Amniotic stem cell (primary cell): ENCODE measurements at places on chromosomes 2 and 18.

DNA sequence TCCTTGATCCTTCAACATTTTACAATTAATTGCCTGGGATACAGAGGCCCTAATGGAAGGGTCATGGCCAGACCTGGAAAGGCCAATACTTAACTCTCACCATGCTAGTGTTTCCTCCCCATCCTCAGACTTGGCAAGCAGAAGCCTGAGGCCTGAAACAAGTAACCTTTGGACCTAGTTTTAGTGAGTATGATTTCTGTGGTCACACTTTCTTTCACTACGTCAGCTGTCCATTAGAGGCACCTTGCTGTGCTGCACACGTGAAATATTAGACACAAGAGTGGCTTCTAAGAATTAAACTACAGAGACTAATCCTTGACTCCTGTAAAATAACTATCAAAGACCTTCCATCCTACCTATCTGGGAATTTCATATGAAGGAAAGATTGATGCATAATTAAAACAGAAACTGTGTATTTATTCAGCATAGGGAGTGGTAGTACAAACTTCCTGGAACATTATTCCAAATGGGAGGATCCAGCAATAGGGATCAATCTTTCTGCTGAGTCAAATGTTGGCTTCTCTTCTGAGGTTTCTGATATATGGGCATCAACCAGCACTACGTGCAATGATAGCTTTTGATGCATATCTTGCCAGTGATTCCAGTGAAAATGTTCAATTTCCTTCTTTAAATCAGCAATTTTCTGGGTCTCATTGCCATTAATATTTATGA, 249.7 kb downstream of the IKZF2 start:
- DNase-seq, result no peak

DNA sequence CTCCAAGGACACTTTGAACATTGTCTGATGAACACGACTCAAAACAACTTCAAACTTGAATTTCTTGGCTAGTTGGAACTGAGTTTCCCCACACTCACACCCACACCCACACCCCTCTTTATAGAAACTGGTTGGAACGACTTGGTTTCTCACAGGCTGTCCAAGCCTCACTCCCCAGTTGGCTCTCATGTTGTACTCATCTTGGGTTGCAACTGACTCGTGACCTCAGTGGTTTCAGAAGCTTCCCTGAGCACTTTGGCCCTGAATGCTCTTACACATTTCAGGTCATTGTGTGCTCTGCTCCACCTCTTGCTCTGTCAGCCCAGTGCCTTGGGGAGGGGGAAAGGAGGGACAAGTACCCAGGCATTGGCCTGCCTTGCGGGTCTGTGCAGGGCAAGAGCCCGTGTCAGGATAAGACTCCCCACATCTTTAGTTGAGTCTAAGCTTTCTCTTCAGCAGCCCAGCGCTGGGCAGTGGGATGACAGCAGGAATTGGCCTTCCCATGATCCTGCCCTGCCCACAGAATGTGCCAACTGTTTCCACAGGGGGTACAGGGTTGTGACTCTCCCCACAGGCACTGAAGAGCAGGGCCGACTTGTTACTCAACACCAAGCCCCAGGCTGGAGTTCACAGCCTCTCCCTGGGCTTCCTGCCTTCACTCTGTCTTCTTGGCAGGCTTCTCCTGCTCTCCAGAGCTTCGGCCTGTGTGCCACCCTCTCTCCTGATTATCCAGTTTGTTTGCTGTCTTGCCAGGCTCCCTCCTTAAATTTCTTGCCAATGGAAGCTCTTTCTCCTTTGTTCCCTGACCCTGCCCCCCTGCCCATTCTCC, 104.6 kb downstream of the RTN4 start:
- DNase-seq, result no peak

DNA sequence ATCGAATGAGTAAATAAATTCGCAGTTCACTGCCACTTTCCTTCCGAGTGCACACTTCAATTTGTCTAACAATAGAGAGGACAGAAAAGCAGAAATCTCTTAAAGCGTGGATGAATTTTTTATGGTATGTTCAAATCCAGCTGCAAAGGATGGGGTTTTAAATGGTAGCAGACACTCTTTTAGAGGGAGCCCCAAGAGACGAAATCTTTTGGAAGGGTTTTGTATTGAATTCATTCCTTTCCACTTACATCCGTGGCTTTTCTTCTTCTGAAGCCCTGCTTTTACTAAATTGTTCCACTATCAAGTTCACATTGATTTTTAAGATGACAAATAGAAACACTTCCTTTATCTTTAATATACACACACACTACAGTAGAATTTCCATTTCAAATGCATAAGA, 680.7 kb downstream of the NR4A2 start:
- no peak for DNase-seq

DNA sequence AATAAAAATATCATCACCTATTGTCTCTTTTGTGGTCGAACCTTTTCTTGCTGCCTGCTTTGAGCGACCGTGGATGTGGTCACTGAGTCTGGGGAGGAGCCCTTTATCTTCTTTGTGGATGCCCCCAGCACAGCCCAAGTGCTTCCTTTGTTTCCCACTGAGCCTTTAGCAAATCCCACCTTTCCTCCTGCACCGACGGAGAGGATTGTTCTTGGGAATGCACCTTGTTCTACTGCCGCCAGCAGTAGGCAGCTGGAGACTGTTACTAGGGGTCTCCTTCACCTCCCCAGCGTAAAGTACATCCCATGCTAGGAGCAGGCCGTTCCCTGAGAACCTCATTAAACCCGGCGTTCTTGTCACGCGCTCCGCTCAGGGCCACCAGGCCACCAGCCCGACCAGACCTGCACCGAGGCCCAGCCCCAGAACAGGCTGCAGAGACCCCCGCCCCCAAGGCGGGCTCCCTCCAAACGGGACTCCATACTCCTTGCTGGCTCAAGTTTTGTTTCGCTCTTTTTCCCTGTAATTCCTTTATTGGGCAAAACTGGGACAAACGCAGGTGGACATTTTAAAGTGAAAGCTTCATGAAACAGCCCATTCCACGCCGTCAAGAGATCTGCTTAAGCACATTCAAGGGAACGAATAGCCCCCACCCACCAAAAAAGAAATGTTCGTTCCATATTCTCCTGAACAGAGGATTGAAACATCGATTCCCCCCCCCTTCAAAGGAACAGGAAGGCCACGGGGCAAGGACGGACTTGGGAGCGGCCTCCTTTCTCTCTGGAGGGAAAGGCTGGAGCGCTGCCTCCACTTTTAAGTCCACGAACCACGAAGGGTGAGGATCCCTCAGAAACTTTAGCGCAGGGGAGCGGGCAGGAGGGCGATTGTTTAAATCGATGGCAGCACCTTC, 1.1 kb upstream of the MAT2A start:
- no peak for DNase-seq

GRCh38 chr2:98875081-98875728, 60.8 kb downstream of the CRACDL start:
- no peak for DNase-seq

GRCh38 chr2:196369967-196370366, 198.6 kb upstream of the STK17B start:
- no peak for DNase-seq

GRCh38 chr2:54606393-54606958, 117.0 kb upstream of the EML6 start:
- DNase-seq, result no peak

DNA sequence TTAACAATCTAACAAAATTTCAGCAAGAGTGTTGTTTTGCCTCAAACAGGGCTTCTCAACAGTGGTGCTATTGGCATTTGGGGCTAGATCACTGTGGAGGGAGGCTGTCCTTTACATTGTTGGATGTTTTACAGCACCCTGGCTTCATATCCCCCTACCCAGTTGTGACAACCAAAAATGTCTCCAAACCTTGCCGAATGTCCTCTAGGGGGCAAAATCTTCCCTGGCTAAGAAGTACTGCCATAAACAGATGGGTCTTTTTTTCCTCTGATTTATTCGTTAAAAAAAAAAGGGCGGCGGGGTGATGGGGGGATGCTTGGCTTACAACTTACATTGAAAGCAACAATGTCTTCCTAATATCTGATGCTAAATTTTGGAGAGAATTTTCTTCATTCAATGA, 207.6 kb upstream of the CCDC150 start:
- DNase-seq, result no peak

GRCh38 chr2:53854678-53855077, 5.1 kb downstream of the GPR75 start:
- no peak for DNase-seq

- DNase-seq, result no peak
These were observed 55.8 kb upstream of the FAM136A start for GRCh38 chr2:70357684-70358071.

GRCh38 chr18:44568342-44568741, 112.3 kb upstream of the SETBP1 start:
- DNase-seq, result no peak

DNA sequence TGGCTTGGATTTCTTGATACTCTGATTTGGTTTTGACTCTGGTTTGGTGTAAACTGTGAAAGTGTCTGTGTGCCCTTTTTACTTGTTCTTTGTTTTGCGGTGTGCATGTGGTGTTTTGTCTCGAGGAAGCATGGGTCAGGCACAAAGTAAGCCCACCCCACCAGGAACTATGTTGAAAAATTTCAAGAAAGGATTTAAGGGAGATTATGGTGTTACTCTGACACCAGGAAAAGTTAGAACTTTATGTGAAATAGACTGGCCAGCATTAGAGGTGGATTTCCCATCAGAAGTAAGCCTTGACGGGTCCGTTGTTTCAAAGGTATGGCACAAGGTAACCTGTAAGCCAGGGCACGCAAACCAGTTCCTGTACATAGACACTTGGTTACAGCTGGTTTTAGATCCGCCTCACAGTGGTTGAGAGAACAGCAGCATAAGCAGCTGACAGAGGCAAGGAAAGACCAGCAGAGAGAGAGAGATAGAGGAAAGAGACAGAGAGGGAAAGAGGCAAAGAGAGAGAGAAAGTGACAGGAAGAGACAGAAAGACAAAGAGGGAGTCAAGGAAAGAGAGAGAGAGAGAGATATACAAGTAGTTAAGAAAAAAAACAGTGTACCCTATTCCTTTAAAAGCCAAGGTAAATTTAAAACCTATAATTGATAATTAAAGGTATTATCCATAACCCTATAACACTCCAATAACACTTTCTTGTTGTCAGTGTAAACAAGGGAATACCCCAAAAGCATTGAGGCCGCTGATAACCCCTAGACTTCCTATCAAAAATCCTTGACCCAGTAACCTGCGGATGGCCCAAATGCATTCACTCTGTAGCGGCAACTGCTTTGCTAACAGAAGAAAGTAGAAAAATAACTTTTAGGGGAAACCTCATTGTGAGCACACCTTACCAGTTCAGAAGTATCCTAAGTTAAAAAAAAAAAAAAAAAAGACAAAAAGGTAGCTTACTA, 42.6 kb downstream of the TFPI start:
- no peak for DNase-seq

GRCh38 chr2:179538406-179539123, 273.9 kb upstream of the SESTD1 start:
- no peak for DNase-seq

GRCh38 chr2:10224734-10225133, 78.0 kb upstream of the HPCAL1 start:
- no peak for DNase-seq

DNA sequence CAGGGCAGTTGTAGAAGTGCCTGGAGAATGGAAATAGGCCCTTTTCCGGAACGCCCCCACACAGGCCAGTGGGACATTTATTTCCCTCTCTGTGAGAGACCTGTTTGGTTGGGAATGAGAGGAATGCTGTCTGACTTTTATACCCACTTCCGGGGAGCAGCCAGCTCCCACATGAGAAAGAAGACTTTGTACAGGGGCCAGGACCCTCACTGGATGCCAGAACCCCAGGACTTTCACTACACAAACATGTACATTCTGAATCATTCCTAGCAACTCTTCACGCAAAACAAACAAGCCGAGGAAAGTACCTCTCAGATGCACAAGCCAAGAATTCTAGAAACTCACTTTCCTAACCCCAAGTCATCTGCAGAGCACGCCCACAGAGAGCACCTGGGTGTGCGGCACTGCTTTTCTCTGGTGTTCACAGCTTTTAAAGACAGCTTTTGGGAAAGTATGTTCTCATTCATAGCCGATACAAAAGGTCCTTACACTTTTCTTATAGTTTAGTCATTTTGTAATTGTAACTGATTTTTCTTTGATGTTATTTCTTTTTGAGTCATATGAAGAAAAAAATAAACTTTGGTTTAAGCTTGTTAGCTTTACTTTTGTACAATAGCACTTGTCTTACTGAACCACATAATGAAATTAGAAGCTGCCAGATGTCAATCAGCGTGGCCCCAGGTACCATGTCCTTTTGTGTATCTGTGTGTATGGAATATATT, 856.1 kb upstream of the ID2 start:
- DNase-seq, result peak; percentile 5

DNA sequence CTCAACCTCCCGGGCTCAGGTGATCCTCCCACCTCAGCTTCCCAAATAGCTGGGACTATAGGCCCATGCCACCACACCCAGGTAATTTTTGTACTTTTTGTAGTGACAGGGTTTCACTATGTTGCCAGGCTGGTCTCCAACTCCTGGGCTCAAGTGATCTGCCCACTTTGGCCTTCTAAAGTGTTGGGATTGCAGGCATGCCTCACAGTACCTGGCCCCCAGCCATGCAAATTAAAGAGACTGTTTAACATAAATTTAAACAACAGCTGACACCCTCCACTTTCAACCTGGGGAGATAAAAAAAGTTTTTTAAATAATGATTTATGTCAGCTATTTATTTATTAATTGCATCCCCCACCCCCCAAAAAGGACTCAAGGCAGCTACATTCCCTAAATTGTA, 234.7 kb downstream of the CCDC178 start:
- no peak for DNase-seq
